Psoas muscle (tissue), 8 donors: ENCODE measurements at places on chromosomes 4 and X. TPM values are rescaled to one million over a fixed set of nuclear protein-coding genes. Genes with fewer than 3 reads are reported as not detected.

The CABS1 gene
- not detected for total RNA-seq

The VEGFD gene
- total RNA-seq = 8.4 TPM

The DCAF12L1 gene
- not detected for total RNA-seq

The CSN1S1 gene
- total RNA-seq = not detected

The GPRASP1 gene
- 1.2 TPM for total RNA-seq

The CXCL9 gene
- 0.10 TPM for total RNA-seq

DNA sequence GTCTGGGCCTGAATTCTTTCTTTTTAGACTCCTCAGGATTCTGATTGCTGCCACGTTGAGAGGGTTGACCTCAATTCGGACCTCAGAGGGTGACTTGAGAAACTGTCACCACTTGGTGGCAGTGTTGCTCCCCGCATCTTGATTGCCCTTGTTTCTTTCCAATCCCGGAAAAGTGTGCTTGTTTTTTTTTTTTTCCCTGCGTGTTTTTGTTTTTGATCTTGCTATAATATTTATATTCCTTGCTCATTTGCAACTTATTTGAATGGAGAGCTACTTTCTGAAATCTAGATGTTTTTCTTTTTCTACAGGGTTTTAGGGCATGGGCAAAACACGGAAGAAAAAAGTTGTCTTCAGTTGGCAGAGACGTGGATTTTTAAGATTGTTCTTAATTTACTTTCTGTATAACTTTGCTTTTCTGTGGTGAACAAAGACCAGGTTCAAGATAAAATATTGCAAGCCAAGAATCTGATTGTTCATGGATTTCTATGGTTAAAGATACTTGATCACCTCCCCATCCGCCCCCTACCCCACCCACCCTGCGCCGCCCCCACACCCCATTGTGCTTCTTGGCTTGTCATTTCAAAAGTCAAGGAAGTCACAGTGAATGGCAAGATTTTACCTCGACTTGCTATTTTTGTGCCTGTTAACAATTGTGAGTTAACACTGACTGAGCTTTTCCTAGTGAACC, 102.0 kb downstream of the PTTG2 start:
- H3K4me1 ChIP-seq = no peaks in the 10 kb centered on the region
- H3K27me3 ChIP-seq = no peaks in the 10 kb centered on the region
- peaks cover 15% of the 10 kb centered on the region for H3K36me3 ChIP-seq
- peak overlapping the region; percentile 39 for H3K4me3 ChIP-seq

DNA sequence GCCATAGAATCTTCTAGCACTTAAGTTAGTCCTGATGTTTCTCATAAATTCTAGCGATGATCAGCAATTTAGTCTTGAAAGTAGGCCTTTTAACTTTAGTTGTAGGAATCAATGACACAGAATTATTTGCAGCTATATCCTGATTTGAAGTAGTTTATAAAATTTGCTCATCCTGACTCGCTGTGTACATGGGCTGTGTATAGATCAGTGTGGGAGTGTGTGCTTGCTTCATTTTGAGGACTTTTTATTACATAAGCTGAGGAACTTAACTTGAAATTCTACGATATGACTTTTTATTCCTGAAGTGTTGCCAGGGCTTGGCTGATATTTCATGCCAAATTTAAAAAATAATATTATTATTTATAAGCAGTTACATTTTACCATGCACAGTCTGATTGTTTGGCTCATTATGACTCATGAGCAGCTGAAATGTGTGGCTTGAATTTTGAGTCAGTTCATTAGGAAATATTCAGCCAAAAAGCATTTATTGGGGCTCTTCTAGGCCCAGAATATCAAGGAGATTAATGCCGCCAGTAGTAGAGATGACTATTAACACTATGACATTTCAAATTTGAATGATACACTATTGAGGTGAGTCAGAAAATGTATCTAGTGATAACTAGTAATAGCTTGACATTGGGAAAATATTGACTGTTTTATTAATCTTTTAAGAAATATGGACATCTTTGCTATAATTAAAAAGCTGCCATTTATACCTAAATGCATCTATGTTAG, 128.9 kb upstream of the LIMCH1 start:
- DNase-seq = no peak
- H3K4me3 ChIP-seq = no peak overlapping the region
- no peaks in the 10 kb centered on the region for H3K27me3 ChIP-seq
- H3K36me3 ChIP-seq = no peaks in the 10 kb centered on the region
- no peak overlapping the region for H3K27ac ChIP-seq
- H3K4me1 ChIP-seq = peaks cover 40% of the 10 kb centered on the region

GRCh38 chr4:180966312-180966711, 1276.9 kb upstream of the TENM3 start:
- H3K4me3 ChIP-seq = no peak overlapping the region
- DNase-seq = no peak
- no peaks in the 10 kb centered on the region for H3K36me3 ChIP-seq
- H3K27me3 ChIP-seq = no peaks in the 10 kb centered on the region

GRCh38 chrX:27767387-27767786, 40.4 kb upstream of the MAGEB10 start:
- H3K4me3 ChIP-seq = no peak overlapping the region
- no peaks in the 10 kb centered on the region for H3K4me1 ChIP-seq
- no peaks in the 10 kb centered on the region for H3K36me3 ChIP-seq
- H3K27ac ChIP-seq = no peak overlapping the region

GRCh38 chr4:53233114-53233795, 132.6 kb downstream of the SCFD2 start:
- no peak overlapping the region for H3K4me3 ChIP-seq
- no peak overlapping the region for H3K27ac ChIP-seq
- no peaks in the 10 kb centered on the region for H3K27me3 ChIP-seq
- H3K4me1 ChIP-seq = no peaks in the 10 kb centered on the region

- H3K27me3 ChIP-seq = no peaks in the 10 kb centered on the region
- no peaks in the 10 kb centered on the region for H3K36me3 ChIP-seq
- no peak for DNase-seq
- H3K4me3 ChIP-seq = no peak overlapping the region
These were observed 149.8 kb upstream of the RASGEF1B start for GRCh38 chr4:81621490-81621889.

- no peak for DNase-seq
- H3K27ac ChIP-seq = no peak overlapping the region
- H3K4me3 ChIP-seq = no peak overlapping the region
- H3K27me3 ChIP-seq = peaks cover 10% of the 10 kb centered on the region
- no peaks in the 10 kb centered on the region for H3K36me3 ChIP-seq
- no peaks in the 10 kb centered on the region for H3K4me1 ChIP-seq
These were observed 2.7 kb upstream of the PIR start for GRCh38 chrX:15495801-15496200.
